ENCODE measurements at places on chromosomes 7 and 10.

GRCh38 chr7:128003167-128003566 is 28.1 kb downstream of the LRRC4 start:
- no peak for DNase-seq

DNA sequence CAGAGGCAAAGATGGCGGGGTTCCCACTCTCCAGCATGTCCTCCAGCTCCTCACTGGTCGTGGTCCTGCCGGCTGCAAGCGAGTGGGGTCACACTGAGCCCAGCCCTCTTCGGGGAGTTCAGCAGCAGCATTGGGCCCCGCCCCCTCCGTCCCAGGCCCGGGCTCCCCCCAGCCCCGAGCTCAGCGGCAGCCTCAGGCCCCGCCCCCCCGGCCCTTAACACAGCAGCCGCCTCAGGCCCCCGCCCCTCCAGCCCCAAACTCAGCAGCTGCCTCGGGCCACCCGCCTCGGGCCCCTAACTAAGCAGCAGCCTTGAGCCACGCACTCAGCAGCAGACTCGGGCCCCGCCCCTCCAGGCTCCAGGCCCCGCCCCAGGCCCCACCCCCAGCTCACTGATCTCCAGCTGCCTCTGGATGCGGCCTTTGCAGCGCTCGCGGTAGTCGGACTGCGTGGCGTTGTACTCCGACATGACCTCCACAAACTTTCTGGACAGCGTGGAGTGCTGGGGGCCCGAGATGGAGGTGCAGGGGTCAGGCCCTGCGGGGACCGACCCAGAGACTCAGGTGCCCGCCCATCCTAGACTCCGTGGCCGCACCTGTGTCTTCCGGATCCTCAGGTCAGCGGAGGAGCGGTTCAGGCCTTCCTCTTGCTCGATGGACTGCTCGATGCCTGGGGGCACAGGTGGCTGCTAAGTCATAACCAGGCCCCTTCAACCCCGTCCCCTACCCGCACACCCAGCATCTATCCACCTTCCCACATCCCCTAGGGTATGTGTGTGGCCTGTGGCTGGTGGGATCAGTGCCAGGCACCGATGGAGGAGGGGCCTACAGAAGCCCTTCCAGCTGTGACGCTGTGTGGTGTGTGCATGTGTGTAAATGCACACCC is 15.5 kb downstream of the STX1A start:
- DNase-seq: peak; percentile 69

DNA sequence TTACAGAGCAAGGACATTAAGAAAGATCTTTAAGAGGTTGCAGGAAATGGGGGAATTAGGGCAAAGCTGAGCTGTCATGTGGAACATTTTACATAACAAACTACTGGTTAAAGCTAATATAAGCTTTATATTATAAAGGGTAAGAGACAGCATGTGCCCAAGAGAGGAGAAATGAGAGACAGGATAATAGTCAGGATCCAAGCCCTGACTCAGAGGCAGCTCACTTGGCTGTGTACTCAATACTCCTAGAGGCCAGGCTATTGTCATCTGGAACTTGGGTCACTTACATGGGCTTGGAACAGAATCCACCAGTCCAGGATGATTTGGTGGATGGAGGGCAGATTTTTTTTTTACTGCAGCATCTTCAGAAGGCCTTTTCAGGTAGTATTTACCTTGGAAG is 418.6 kb upstream of the ZMIZ1 start:
- DNase-seq: no peak

DNA sequence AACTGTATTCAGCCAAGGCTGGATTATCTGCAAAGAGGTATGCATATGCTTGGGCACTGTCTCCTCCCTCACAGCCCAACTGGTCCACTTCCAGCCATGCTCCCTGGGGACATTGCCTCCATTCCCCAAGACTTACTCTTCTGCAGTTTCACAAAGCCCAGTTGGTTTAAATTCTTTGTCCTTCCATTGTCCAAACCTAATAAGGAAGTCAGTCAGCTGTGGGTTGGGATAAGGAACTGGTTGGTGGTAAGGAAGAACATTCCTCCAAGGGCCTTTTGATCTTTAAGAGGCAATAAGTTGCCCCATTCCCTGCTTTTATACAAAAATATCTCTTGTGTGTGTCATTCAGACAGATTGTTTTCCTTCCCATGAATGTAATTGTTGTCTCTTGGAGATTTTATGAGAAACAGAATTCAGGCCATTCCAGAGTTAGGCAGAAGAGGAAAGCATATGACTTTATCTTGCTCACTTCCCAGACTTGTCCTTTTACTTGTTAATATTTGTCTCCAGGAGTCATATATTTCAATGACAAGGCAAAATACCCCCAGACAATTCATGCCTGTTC is 673.7 kb downstream of the SUGCT start:
- peak; percentile 69 for DNase-seq

- no peak for DNase-seq
Observed at GRCh38 chr10:95097805-95098204, 28.5 kb upstream of the CYP2C8 start.

GRCh38 chr10:99457813-99458212 is 27.4 kb upstream of the GOT1 start:
- peak; percentile 42 for DNase-seq

GRCh38 chr10:68171539-68172080 is 60.3 kb downstream of the ATOH7 start:
- DNase-seq: no peak

- no peak for DNase-seq
Observed at GRCh38 chr10:30855131-30855530, 176.5 kb downstream of the ZNF438 start.

DNA sequence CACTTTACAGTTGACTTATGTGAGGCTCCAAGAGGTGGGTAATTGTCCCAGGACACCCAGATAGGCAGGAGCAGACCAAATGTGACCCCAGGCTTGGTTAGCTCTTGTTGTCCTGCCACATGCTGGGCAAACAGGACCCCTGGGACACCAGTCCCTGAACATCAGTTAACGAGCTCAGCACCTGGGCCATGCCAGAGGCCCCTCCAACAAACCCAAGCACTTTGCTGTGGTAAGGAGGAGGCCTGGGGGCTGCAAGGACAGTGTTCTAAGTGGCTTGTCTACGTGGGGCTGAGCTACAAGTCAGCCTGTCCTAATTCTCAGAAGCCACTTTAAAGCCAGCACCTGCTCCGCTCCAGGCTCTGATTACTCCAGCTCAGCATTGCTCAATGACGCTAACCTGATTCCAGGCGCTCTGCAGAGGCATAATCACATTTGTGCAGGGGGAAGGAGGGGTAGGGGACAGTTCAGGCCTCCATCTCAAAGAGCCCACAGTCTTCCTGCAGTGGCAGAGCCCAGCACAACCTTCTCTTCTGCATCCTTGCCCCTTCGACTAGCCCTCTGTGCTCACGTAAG is 57.2 kb downstream of the DDC start:
- no peak for DNase-seq

GRCh38 chr7:97107192-97107800 is 10.2 kb upstream of the SDHAF3 start:
- DNase-seq: no peak
